ENCODE measurements at places on chromosomes 13 and 19.
A peak's percentile ranks its signal among the peaks of the same experiment; 100 is the strongest.

DNA sequence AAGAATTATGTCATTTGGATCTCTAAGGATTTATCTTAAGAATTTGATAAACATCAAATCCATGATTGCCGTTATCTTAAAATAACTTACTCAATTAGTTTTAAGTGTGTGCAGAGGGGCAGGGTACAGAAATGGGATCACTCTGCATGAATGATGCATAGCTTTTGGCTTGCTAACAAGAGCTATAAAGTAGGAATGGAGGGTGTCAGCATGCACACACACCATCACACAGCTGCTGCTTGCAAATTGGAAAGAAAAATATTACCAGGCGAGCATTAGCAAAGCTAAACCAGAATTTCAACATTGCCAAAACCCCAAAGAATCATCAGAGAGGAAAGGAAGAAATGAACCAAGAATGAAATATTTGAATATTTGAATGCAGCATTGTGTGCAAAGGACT lies 580.6 kb downstream of the LMO7 start:
- peak; percentile 33 for DNase-seq

DNA sequence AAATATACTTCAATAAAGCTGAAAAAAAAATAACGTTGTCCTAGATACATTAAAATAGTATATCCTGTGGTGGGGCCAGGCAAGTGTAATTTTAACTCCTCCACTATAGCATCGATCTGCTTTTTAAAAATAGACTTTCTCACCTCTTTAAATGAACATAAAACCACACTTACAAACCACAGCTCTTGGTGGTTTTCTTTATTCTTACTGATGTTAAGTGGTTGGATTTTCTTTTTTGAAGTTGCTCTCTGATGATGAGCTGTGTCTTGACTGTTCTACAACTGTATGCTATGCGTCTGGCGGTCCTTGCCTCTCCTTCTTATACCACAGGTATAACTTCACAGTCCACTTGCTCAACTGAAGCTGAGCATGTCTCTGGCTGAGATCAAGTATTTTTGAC lies 721.5 kb upstream of the KLHL1 start:
- no peak for DNase-seq

DNA sequence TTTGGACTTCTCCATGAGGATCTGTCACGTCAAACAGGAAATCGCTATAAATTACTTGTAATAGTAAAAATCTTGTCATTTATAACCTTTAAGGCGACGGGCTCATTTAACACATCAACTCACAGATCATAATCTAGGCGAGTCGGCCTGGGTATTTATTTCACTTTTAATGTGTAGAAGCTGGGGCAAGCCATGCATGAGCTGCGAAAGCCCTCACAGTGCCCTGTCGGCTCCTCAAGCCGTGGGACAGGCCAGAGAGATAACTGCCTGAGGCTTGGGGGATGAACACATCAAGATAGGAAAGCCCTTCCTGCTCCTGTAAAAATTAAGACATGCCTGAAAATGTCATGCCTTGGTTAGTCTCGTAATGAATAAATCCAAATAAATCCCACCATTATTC lies 30.8 kb downstream of the SOX1 start:
- DNase-seq: no peak

- no peak for DNase-seq
Measured at GRCh38 chr13:91805605-91806004, 407.2 kb downstream of the GPC5 start.

DNA sequence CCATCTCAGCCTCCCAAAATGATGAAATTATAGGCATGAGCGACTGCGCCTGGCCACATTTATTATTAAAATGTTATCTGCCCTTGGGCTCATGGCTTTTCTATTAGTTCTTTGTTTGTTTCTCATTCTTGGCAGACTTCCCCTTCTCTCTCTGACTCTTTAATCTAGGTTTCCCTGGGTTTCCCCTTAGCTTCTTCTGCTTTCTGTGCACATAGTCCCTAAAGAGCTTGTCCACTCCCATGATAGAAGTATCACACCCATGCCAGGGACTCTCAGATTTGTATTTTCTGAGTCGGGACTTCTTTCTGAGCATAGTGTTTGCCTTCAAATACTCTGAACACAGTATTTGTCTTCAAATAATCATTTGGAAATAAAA lies 38.6 kb upstream of the ITM2B start:
- no peak for DNase-seq

- DNase-seq: no peak
Measured at GRCh38 chr19:7115721-7116120, 46.2 kb downstream of the ZNF557 start.

DNA sequence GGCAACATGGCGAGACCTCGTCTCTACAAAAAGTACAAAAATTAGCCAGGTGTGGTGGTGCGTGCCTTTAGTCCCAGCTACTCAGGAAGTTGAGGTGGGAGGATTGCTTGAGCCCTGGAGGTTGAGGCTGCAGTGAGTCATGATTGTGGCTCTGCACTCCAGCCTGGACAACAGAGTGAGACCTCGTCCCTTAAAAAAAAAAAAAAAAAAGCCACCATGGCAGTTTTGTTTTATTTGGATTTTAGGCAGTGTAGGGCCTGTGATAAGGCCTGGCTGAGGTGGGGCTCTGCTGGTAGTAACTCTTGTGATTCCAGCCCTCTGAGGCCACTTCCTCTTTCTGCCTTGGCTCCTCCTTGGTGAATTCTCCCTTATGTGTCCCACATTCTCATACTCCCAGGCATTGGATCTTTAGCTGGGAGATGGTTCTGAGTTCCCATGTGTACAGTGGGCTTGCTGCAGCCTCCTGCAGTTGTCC lies 39.2 kb downstream of the GATAD2A start:
- no peak for DNase-seq

DNA sequence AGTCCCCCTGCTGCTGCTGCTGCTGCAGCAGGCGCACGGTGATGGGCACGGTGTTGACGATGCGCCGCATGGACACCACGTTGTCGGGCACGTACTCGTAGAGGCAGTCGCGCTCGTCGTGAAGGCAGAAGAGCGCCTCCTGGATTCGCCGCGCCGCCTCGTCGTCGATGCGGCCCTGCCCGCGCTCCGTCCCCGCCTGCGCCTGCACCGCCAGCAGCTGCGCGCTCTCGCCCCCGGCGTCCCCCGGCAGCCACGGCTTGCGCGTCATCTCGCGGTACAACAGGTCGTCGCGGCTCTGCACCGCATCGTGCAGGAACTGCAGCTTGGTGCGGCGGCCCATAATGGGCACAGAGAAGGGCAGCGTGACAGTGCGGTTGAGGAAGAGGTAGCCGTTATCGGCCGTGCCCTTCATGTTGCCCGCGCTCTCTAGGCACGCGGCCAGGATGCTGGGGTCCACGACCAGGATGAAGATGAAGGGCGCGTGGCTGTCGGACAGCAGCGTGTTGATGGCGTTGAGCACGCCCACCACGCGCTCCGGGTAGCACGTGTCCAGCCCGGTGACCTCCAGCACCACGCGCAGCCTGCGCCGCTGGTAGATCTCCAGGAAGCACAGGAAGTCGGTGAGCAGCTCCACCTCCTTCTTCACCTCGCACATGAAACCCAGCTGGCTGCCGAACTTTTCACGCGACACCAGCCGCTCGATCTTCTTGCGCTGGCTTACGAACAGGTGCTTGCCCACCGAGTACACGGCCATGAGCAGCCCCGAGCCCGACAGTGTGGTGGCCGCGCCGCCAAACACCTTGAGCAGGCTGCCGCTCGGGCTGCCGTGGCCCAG lies 8.1 kb downstream of the NKPD1 start:
- no peak for DNase-seq

DNA sequence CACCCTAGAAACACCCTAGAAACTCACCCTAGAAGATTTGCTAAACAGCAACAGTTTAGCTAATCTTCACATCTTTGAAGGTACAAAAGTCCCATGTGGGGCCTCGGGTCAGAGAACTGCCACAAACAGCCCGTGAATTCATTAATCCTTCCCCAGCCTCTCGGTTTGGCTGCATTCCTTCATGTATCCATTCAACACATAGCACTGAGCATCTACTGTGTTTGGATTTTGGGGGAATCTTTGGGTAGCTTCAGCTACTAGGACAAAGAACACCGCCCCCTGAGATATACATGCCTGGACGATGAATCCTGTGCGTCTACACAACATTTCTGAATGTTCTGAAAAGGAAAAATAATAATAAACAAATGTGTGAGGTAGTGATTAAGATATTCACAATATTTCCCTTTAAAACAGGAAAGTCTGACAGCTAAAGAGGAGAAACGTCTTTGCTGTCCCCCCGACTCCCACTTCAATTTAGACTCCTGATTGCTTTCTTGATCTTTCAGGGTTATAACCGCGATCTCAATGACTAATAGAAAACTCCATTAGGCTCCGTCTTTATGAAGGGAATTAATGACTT lies 63.5 kb downstream of the ALOX5AP start:
- no peak for DNase-seq

DNA sequence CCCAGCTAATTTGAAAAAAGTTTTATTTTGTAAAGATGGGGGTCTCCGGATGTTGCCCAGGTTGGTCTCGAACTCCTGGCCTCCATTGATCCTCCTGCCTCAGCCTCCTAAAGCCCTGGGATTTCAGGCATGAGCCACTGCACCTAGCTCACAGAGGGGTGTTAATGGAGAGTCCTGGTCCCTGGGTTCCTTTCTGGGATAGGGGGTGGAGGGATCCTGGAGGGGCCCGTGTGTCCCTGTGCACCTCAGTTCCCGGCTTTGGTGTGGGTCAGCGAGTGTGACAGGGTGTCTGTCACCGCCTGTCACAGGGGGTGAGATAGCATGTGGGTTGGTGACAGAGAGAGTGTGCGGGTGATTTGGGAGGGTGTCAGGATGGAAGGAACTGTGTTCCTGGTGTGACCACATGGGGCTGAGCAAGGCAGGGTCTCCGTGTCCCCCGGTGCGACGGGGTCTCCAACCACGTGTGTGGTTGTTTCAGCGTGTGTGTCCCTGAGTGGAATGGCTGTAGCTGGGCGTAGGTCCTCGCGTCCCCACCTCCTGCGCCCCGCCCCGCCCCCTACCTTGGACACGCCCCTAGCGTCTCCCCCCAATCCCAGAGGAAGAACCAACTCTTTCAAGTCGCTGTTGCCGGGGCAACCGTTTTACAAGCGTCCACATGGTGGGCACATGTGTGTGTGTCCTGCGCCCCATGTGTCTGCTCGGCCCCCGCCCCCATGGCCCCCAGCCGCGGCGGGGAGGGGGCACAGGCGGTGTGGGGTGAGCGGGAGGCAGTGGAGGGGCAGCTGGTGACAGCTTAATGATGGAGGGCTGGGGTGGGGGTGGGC lies 2.9 kb upstream of the NRTN start:
- DNase-seq: peak; percentile 86

GRCh38 chr13:26425443-26426358 lies 131.8 kb upstream of the WASF3 start:
- peak; percentile 54 for DNase-seq

DNA sequence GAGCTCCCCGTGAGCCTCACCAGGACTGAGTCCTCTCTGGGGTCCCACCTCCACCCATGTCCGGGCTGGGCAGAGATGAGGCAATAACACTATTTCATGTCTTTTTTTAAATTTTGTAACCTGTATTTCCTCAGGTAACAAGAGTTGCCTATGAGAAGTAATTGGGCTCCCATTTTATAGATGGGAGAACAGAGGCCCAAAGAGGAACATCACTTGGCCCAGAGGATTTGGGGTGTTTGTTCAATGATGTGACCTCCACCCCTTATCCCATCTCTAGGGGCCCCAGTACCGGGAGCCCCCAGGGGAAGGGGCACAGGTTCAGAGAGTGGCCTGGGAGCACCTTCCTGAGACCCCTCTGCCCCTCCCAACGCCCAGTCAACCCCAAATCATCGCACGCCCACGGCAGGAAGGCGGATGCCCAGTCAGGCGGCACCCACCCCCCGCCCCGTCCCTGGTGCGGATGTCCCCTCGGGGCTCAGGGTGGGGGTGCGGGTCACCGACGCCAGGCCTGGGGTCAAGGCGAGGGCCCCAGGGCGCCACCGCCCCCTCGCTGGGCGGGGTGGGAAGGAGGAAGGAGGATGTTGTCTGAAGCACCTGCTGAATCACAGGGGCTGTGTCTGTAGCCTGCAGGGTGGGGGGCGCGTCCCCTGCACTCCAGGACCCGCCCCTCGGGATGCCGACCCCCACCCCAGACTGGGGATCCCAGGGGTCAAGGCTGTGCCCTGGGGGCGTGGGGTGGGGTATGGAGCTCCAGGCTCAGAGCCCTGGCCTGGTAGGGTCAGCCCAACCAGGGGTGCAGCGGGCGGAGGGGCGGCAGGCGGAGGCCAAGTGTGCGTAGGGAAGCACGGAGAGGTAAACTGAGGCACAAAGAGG lies 9.0 kb upstream of the CIRBP start:
- DNase-seq: no peak

GRCh38 chr13:49954674-49955455 lies 18.7 kb upstream of the SPRYD7 start:
- no peak for DNase-seq

DNA sequence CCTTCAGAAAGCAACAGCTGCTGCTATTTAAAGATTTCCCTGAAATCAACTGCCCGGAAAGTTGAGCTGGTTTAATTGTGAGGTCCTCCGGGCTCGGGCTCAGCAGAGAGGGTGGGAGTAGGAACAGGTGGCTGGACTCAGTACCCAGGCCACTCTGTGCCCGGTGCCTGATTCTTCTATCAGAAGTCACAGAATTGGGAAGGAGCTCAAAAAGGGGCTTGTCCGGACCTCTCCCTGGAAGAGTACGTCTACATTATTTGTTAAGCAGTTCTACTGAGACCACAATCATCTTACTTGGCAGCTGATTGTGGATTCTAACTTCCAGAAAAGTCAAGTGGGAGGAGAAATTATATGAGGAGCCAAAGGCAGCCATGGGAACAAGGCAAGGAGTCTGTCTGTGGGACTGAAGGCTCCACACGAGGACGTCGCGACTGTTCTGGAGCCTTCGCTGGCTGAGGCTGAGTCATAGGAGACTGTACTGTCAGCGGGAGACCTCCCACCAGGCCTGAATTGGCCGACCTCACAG lies 91.7 kb upstream of the ANKRD10 start:
- peak; percentile 89 for DNase-seq

GRCh38 chr19:45564131-45564780 lies 20.3 kb downstream of the OPA3 start:
- no peak for DNase-seq

- DNase-seq: no peak
Measured at GRCh38 chr19:29040292-29040691, 172.7 kb downstream of the UQCRFS1 start.

DNA sequence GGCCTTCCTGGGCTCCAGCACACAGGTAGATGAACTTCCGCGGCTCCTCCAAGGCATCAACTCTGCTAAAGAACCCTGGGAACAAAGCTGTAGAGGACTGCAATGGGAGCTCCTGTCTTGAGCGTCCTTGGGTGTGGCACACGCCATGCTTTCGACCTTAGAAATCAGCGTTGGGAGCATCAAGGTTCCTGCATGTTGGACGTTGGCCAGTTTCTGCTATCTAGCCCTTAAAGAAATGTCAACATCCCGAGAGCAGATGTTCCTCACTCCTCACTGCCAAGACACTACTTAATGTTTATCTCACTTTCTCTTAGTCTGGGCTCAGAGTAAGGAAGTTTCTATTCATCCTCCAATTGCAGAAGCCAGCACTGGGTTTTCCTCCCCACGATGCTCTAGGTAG lies 70.6 kb upstream of the MEDAG start:
- peak; percentile 48 for DNase-seq

GRCh38 chr19:49438261-49438660 lies 3.1 kb downstream of the SLC17A7 start:
- no peak for DNase-seq

DNA sequence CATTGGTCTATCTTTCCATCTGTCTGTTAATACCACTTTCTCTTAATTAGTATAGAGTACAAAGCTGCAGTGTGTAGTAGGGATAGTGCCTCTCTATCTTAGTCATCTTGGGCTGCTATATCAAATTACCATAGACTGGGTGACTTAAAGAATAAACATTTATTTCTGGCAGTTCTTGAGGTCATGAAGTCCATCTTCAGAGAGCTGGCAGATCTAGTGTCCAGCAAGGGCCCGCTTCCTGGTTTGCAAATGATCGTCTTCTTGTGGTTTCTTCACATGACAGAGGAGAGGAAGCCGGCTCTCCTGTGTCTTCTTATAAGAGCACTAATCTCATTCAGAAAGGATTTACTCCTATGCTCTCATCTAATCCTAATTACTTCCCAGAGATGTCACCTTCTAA lies 6.1 kb downstream of the ZNF700 start:
- DNase-seq: no peak

Measured in SJCRH30 (cell line).